ENCODE measurements at places on chromosomes 4 and X.

DNA sequence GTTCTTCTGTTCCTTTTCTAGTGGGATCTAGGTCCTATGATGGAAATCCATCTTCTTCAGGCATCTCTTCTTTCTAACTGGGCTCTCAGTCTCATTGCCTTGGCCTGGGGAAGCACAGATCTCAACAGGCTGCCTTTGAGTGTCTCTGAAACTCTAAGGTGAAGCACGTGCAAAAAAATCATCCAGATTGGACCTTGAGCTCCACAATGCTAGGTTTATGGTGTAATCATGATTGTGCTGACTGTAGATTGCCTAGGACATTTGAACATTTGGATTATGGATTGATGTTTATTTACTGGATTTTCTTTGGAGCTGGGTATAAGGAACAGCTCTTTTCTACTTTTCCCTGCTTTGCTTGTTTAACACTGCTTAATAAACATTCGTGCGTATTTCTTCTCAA is 191.5 kb upstream of the NR3C2 start:
- DNase-seq, result no peak

- DNase-seq, result no peak
These were observed 895 bp downstream of the SMIM14 start for GRCh38 chr4:39637586-39638353.

DNA sequence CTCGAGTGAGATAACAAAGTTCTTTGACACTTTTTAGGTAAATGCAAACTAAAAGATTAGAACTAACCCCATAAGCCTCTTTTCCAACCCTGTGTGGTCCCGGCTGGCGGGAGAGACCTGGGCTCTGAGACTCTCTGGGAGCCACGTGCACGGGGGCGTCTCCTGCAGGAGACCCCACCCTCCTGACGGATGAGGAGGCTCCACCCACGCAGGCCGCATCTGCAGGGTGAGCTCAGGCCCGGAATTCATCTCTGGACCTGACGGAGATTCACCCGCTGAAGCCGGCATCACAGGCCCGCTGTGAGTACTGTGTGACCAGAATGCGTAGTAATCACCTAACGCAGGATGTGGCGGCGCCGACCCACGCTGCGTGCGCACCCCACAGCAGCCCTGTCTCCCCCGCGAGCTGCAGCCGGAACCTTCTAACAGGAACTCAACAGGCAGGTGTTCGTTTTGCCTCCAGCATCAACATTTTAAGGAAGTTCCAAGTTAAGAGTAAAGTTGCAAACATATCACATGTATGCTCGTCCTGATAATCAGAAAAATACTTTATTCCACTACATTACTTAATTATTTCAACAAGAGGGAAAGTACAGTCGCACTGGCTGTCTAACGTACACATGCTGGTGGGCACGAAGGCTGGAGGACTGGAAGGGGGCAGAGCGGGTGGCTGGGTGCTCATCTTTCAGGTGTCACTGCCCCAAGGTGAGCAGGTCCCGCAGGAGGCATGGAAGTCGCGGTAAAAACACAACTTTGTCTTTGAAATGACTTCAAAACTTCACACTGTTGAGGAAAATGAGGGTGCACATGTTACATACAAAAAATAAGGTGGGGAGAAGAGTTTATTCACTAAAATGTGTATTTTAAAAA is 44.5 kb downstream of the FGFRL1 start:
- peak; percentile 56 for DNase-seq

DNA sequence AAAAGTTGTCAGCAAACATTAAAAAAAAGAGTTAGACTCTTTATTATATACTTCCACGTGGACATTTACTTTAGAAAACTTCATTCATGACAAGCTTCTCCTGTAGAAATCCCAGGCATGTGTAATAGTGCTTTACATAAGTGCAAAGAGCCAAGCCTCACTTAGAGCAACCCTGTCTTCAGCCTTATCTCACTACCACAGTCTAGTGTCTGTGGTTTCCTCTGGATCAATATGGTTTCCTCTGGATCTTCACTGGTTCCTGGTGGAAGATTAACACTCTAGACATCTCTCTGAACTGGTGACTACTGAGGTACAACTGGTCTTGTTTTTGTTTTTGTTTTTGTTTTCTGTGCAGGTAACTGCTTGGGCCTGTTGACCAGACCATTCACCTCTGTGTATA is 18.4 kb upstream of the ARMCX5 start:
- DNase-seq, result no peak

DNA sequence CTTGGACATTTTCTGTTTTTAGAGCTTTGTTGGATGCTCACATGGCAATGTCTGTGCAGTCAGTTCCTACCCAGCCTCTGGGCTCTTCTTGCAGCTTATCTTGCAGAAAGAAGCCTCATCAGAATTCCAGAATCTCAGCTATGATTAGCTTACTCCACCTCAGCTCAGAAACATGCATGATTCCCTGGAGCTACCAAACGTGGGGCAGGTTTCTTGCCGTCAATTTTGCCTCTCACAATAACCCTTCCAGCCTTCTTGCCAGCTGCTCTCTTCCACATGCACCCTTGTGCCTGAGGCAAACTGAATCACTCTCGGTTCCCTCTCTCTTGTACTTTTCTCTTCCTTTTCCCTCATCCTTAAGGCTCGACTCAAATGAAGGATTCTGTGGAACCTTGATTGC is 141.4 kb downstream of the PTTG2 start:
- no peak for DNase-seq

DNA sequence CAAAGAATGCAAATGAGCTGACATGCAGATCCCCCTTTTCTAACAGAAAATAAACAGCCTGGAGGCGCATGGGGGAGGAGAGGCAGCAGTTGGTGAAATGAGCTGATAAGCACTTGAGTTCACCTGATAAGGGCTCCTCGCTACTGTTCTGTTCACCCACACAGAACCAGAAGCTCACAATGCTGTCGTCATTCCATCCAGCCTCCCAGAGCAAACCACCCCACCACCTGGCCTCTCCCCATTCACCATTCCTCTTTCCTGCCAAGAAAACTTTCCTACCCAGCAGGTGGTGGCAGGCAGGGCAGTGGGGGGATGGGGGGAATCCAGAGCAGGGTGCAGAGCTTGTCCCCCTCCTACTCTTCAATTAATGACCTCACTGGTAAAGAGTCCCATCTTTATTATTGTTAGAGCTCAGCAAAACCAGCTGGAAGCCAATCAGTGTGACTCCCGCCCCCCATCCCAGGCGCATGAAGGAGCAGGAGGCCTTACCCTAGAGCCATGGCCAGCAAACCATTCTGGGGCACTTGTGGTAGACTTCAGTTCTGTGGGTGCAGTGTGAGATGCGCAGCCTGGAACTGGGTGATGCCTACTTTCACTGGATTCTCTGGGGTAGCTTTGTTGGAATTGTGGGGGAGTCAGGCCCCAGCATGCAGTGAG is 350.3 kb downstream of the ZIC3 start:
- DNase-seq, result no peak

- DNase-seq, result no peak
These were observed at the start of gene CSN1S1 for GRCh38 chr4:69930768-69931167. Gene CSN1S1 (plus strand): TSS chr4:69931068. CDS start chr4:69932556, 1,488 bp downstream.

DNA sequence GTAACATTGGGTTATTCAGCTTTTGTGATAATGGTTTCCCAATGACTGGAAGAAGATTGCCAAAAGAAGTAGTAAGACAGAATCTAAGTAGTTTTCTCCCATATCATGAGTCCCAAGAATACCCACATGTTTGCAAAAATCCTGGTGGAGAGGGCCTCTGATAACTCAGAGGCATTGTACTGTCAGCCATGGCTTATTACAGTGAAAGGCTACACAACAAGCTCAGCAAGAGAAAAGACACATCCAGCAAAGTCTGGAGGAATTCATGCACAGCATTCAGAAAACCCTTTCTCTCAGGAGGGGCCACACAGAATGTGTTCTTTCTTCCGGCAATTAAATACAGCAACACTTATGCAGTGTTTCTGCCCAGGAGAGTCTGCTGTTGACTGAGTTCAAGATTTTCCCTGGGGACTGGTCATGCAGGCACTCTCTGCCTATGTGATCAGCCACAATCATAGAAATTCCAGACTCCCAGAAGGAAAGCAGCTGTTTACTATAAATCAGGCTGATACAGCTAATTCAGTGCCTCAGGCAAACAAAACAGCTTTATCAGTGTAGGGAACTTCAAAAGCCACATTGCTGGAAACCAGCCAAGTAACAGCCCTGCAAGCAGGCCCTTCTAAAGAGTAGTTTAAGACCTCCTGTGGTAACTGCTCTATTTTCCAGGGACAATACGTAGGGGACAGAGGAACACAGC is 937.1 kb downstream of the CCSER1 start:
- DNase-seq, result no peak

- no peak for DNase-seq
These were observed 2.8 kb downstream of the SORCS2 start for GRCh38 chr4:7195141-7195515.

DNA sequence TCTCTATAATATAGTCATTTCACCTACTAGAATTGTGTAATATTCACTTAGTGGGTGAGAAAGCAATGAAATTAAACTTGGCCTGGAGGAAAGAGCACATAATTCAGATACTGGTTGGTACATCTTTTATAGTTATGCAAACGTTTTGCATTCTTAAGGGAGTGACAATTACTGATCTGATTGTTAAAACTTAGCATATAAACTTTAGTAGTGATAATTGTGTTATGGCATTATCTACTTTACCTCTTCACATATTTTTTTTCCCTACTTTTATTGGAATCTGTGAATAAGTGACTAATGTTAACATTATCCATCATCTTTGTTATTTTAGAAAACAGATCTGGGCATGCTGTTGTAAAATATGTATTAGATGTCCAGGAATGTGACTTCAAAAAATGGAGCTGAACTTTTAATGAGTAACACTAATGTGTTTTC is 217.4 kb upstream of the GIMD1 start:
- no peak for DNase-seq

- DNase-seq, result no peak
These were observed 73.5 kb downstream of the MSN start for GRCh38 chrX:65740909-65741308.

DNA sequence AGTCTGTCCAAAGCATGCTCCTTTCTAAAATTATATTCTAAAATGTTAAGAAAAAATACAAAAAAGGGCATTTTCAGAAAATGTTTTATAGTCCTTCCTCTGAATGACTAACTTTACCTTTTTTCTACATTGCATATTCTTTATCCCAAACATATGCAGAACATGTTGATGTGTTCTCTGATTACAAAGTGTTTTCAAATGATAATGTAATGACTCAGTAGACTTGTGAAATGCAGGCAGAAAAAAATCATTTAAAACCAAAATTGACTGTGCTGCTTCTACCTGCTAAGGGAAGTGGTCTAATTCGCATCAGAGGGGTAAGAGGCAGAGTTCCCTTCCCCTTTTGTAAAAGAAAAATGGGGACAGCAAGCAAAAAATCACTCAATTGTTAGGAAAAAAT is 22.7 kb upstream of the YTHDC1 start:
- no peak for DNase-seq

- no peak for DNase-seq
These were observed 13.5 kb downstream of the MSANTD1 start for GRCh38 chr4:3262208-3263052.

GRCh38 chr4:31662951-31663350 is 942.8 kb downstream of the PCDH7 start:
- DNase-seq, result no peak

- no peak for DNase-seq
These were observed 233.9 kb downstream of the ARAP2 start for GRCh38 chr4:36010397-36010929.

- DNase-seq, result no peak
These were observed 75.9 kb downstream of the PAQR3 start for GRCh38 chr4:78863254-78863869.

DNA sequence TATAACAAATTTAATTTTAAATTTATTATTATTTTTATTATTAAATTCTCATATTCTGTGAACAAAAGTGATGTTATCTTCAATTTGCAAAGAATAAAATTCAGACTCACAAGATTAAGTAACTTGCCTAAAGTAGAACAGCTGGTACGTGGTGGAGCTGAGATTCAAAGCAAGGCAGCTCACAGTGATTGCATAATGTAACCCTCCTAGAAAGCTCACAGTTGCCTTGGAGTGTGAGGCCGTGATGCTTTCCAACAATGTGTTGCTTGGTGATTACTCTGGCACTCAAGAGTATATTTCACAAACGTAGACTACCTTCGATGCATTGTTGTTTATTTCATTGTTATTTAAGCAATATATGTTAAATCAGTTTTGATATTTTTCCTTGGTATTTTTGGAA is 1039.2 kb upstream of the PABPC4L start:
- DNase-seq, result no peak

DNA sequence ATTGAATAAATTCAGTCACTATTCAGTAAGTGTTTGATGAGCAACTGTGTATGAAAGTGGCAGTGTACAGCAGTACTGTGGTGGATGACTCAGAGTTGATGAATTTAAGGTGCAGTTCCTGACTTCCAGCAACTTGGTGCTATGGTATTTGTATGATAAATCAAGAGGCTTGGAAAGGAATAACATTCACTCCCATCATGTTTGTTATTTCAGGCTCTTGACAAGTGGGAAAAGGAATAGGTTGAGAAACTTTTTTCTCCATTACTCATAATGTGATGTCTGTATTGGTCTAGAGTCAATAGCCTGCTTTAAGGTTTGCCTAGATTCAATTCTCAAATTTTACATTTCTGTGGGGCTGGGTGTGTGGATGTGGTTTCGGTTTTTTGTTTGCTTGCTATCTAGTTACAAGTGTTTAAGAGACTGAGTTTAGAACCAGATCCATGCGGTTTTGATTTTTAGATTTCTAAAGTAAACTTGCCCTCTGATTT is 35.1 kb upstream of the CYP2U1 start:
- DNase-seq, result no peak

DNA sequence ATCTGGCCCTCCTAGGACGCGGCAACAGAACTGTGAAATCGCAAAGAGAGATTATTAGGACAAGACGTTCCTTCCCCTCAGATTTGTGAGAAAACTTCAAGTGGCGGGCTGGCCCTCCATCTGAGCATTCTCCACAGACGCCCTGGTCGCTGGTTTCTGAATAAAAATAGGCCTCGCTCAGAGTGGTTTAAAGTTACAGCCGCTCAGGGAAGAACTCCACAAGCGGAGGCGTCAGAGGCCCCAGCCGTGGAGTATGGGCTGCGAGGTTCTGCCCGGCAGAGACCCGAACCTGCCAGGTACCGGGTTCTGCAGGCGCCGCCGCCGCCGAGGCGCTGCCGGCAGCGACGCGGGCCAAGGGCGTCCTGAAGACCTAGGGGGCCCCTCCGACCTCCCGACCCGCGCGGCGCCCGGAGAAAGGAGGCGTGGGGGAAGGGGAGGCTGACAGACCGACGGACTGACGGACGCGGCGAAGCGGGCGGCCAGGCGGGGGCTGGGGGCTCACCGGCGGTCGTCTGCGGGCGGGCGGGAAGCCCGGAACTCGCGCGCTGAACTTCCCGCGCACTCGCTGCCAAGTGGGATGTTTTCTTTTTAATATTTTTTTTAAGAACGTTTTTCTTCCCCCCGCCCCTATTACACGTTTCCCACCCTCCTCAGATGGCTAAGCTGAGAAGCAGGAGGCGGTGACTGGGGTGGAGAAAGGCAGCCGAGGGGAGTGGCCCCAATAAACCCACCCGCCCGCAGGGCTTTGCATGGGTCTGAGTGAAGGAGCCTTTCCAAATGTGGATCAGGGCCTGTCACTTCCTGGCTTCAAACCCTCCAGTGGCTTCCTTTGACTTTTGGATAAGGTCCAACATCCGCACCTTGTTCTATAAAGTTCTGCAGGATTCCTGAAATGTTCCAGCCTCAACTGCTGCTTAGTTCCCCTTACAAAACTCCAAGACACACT is at the start of gene PABPC4L:
PABPC4L (minus strand) TSS at position 574 of the 946 bp plus-strand sequence. CDS start 770 bp downstream, outside the sequence.
- no peak for DNase-seq

GRCh38 chr4:128381748-128382559 is 94.3 kb upstream of the PGRMC2 start:
- DNase-seq, result no peak

Data from GM13977 (cell line).